Mesangial cell (primary cell): ENCODE measurements at places on chromosomes 5 and 9. TPM values are rescaled to one million over a fixed set of nuclear protein-coding genes. Genes with fewer than 3 reads are reported as not detected.

GKAP1 gene
- total RNA-seq: 0.49 and 0.51 TPM in 2 replicates

ISL1 gene
- total RNA-seq: not detected in 2 replicates

TAF11L5 gene
- total RNA-seq: not detected in 2 replicates

SPATA31E1 gene
- not detected in 2 replicates for total RNA-seq

TMEM245 gene
- 50.4 and 61.5 TPM in 2 replicates for total RNA-seq

CEL gene
- total RNA-seq: 0.16 and 0.38 TPM in 2 replicates

PCDHA1 gene
- under 0.01 and 0.16 TPM in 2 replicates for total RNA-seq

C1QTNF2 gene
- 0.65 TPM in 1 of 2 replicates, not detected in the other for total RNA-seq

ROPN1L gene
- total RNA-seq: 0.25 and 0.49 TPM in 2 replicates

BRD3OS gene
- total RNA-seq: 15.0 and 37.9 TPM in 2 replicates

PHF24 gene
- total RNA-seq: under 0.01 TPM in 1 of 2 replicates, not detected in the other

EDIL3 gene
- 118 and 193 TPM in 2 replicates for total RNA-seq

SLCO6A1 gene
- total RNA-seq: not detected in 2 replicates

GLIPR2 gene
- 54.4 and 61.2 TPM in 2 replicates for total RNA-seq

IGFBPL1 gene
- 1.8 and 8.6 TPM in 2 replicates for total RNA-seq

FAM221B gene
- total RNA-seq: not detected in 2 replicates

CD14 gene
- 1.3 TPM in 1 of 2 replicates, not detected in the other for total RNA-seq

GMCL2 gene
- not detected in 2 replicates for total RNA-seq

CLIC3 gene
- total RNA-seq: 16.5 and 47.4 TPM in 2 replicates

PPP3R2 gene
- total RNA-seq: not detected in 2 replicates

IFNA21 gene
- total RNA-seq: not detected in 2 replicates

DIAPH1 gene
- 58.8 and 101 TPM in 2 replicates for total RNA-seq

AGXT2 gene
- total RNA-seq: not detected in 2 replicates

PKD2L2 gene
- total RNA-seq: not detected in 2 replicates
